Left lung (tissue), 14 donors: ENCODE measurements at places on chromosomes 3 and 15.

- no peak overlapping the region for H3K27ac ChIP-seq
- no peaks in the 10 kb centered on the region for H3K27me3 ChIP-seq
- H3K4me1 ChIP-seq = no peaks in the 10 kb centered on the region
- DNase-seq = no peak
Measured at GRCh38 chr15:62866366-62866765, 176.2 kb upstream of the TPM1 start.

DNA sequence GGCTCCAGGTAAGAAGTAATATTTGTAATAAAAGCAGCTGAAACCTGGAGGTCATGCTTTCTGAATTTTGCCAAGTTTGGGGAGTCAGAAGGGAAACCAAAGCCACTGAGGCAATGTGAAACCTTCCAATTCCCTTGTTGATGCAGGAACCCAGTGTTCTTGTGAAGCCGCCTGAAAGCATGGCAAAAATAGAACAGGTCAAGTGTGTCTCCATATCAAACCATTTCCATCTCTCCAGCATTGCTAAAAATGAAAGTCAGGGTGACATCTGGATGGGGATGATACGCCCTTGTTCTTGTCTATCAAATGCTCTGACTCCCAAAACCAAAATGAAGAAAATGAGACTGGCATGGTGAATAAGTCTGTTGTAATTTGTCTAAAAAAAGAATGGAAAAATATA lies 362.5 kb downstream of the VPS13C start:
- H3K27ac ChIP-seq = no peak overlapping the region
- H3K4me3 ChIP-seq = no peak overlapping the region
- no peaks in the 10 kb centered on the region for H3K36me3 ChIP-seq
- peaks cover 7% of the 10 kb centered on the region for H3K27me3 ChIP-seq

DNA sequence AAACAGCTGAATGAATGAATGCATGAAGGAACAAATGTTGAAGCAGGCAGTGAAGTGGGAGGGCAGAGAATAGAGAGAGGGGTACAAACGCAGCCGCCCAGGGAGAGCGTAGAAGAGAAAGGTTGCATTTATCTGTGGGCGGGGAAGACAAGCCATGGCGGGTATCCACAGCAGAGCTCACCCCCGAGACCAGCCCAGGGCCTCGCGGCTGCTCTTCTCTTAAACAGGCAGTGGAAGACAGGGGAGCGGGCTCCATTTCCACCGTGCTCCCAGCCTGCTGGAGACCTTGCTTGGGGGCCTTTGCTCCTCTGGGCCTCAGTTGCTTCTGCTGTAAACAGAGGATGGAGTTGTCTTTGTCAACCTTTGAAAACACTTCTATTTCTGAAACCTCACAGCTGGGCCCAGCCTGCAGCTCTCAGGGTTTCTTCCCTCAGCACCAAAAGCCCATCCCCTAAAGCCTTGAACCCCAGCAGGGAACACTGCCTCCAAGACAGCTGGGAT lies 259.5 kb downstream of the UACA start:
- no peak overlapping the region for H3K4me3 ChIP-seq
- H3K27ac ChIP-seq = no peak overlapping the region
- no peak for DNase-seq
- no peaks in the 10 kb centered on the region for H3K27me3 ChIP-seq
- no peaks in the 10 kb centered on the region for H3K36me3 ChIP-seq
- H3K4me1 ChIP-seq = peaks cover 63% of the 10 kb centered on the region

- no peaks in the 10 kb centered on the region for H3K4me1 ChIP-seq
- no peak overlapping the region for H3K4me3 ChIP-seq
- no peaks in the 10 kb centered on the region for H3K27me3 ChIP-seq
- H3K27ac ChIP-seq = no peak overlapping the region
Measured at GRCh38 chr3:131053043-131053859, 26.6 kb downstream of the NEK11 start.

DNA sequence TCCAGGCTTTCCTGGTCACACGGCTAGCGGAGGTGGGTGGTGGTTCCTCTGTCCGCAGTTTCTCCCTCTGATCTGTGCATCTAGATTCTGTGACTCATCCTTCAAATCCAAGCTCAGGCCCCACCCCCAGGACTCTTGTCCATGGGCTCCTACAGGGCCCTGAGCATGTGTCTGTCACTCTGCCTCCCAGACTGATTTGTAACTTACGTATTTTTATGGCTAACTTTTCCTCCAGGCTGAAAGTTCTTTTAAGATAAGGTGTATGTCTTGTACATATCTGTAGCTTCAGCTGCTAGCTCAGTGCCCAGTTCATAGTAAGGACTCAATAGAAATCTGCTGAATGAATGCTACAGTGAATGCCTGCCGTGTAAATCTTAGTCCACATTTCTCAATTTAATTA lies 8.0 kb downstream of the ESYT3 start:
- no peak overlapping the region for H3K27ac ChIP-seq
- peaks cover 6% of the 10 kb centered on the region for H3K4me1 ChIP-seq
- no peaks in the 10 kb centered on the region for H3K27me3 ChIP-seq
- no peaks in the 10 kb centered on the region for H3K36me3 ChIP-seq

- peaks cover 23% of the 10 kb centered on the region for H3K27me3 ChIP-seq
- H3K4me1 ChIP-seq = no peaks in the 10 kb centered on the region
- H3K4me3 ChIP-seq = no peak overlapping the region
- no peaks in the 10 kb centered on the region for H3K36me3 ChIP-seq
Measured at GRCh38 chr3:127216415-127217261, 23.7 kb downstream of the PRR23E start.

GRCh38 chr3:60337421-60337820 lies 913.8 kb downstream of the FHIT start:
- no peaks in the 10 kb centered on the region for H3K36me3 ChIP-seq
- DNase-seq = no peak
- no peaks in the 10 kb centered on the region for H3K27me3 ChIP-seq
- no peak overlapping the region for H3K4me3 ChIP-seq
- no peaks in the 10 kb centered on the region for H3K4me1 ChIP-seq
- no peak overlapping the region for H3K27ac ChIP-seq

DNA sequence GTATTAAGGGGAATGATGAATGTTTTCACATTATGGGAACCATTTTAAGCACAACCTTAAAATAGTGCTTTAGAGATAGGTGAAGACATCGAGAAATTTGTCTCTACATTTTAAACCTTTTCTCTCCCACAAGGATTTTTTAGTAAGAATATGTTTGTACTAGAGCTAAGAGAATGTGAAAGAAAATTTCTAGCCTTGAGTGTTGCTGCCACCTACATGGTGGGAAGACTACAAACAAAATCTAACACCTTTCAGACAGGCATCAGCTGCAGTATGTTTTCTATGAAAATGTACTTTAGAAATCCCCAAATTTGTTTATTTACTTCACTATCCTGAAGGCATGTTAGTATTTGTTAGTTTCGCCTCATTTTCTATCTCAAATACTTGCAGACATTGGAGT lies 247.4 kb downstream of the WDR72 start:
- no peak for DNase-seq
- H3K27ac ChIP-seq = no peak overlapping the region
- no peaks in the 10 kb centered on the region for H3K36me3 ChIP-seq
- H3K27me3 ChIP-seq = no peaks in the 10 kb centered on the region
- no peak overlapping the region for H3K4me3 ChIP-seq
- H3K4me1 ChIP-seq = no peaks in the 10 kb centered on the region

DNA sequence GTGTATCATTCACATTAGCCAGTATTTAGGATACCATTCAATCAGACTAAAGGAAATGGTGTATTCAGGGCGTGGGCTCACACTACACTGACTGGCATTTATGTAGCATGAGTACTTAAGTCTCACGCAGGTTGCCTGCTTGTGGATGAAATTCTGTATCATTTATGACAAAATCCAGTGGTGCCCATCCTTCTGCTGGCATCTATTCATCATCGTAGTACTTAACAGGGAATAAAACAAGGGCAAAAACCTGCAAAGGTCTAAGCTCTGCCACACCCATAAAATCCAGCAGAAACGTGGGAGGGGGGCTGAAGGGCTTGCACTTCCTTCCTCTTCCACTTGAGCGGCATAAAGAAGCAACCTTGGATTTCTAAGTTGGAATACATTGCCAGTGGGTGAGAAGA lies 2.7 kb downstream of the GAP43 start:
- H3K27me3 ChIP-seq = peaks cover 41% of the 10 kb centered on the region
- no peaks in the 10 kb centered on the region for H3K4me1 ChIP-seq
- H3K36me3 ChIP-seq = no peaks in the 10 kb centered on the region
- no peak overlapping the region for H3K27ac ChIP-seq
- DNase-seq = no peak
